Stromal cell of bone marrow (primary cell): ENCODE measurements at places on chromosomes 12 and 14.

GRCh38 chr12:70157099-70157498 is 86.1 kb upstream of the CNOT2 start:
- no peak for DNase-seq

- no peak for DNase-seq
Measured at GRCh38 chr14:38044710-38045109, 163.0 kb upstream of the SSTR1 start.

DNA sequence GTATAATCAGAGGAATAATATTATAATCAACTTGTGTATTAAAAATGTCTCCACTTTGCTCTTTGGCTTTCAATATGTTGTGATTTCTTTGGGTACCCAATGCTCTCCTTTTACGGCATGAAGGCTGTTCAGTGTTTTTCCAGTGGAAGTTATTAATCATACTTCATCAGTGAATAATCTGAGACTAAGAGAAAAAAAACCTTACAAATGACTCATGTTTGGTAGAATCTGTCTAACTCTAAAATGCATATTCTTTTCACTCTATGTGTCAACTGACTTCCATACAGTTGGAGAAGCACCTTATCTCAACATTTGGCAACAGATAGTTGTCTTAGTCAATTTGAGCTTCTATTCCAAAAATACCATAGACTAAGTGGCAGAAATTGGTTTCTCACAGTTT is 82.2 kb downstream of the PTPRO start:
- peak; percentile 65 for DNase-seq

DNA sequence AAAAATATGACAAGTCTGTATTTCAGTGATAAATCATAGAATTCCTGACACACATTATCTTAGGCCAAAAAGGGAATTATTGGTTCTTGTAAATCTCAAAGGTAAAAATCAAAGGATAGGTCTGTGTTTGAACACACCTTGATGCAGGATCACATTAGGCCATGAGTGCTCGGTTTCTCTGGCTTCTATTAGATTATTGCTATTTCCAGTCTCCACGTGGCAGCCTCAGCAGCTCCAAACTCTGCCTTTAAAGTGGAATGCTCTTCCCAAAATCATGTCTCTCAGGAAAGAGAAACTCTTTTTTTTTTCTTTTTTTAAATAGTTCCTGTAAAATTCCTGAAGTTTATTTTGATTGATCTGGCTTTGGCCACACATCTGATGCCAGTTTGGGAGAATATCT is 105.6 kb upstream of the FRMD6 start:
- no peak for DNase-seq

DNA sequence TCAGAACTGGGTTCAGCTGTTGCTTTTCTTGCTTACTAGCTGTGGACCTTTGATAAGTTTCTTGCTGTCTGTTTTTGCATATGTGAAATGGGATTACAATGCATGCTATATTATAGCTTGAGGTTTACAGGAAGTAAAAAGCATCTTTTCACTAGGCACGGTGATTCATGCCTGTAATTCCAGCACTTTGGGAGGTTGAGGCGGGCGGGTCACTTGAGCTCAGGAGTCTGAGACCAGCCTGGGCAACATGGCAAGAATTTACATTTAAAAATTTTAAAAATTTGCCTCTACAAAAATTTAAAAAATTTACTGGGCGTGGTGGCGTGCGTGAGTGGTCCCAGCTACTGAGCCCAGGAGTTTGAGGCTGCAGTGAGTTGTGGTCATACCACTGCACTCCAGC is 42.0 kb downstream of the CALM1 start:
- DNase-seq = no peak

DNA sequence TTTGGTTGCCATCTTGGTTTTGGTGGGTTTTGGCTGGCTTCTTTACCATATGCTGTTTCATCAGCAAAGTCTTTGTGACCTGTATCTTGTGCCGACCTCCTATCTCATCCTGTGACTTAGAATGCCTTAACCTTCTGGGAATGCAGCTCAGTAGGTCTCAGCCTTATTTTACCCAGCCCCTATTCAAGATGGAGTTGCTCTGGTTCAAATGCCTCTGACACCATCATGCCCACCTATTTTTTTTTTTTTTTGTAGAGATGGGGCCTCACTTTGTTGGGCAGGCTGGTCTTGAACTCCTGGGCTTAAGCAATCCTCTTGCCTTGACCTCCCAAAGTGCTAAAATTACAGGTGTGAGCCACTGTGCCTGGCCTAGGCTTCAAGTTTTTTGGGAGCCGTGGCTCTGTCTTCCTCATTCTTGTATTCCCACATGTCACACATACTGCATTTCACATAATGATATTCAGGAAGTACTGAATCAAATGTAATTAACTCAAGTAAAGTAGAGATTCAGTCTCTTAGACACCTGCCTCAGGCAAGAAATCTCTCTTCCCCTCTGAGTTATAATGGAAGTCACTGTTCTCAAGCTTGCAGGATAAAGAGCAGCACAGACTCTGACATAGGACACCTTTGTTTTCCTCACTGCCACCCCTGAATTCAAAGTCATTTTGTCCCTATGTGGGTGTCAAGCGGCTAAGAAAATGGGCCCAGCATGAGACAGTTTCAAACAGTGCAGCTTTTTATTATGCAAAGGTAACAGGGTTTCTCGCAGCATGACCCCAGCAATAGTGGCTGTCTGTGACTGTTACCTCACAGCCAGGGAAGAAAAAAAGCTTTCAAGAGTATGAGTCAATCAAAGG is 159.0 kb downstream of the PTPN11 start:
- DNase-seq = no peak

- DNase-seq = no peak
Measured at GRCh38 chr14:99760817-99761216, 32.4 kb upstream of the EML1 start.

- no peak for DNase-seq
Measured at GRCh38 chr14:70648346-70648745, 6.6 kb downstream of the TTC9 start.

DNA sequence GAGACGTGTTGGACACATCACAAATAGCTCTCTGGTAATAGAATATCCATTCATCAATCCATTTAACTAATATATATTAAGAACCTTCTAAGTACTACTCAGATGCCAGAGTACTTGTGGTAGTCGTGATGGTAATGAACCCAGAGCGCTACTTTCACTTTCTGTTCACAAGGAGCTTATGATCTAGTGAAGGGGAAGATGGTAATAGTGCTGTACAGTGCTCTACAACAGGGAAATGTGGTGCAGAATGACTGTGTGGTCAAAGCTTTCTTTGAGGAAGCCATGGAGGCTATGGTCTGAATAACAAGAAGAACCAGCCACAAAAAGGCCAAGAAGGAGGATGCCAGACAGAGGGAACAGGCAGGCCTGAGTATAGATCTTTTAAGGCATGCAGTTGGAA is 212.0 kb downstream of the PTPRO start:
- DNase-seq = no peak

GRCh38 chr14:66716227-66716626 is 208.3 kb downstream of the GPHN start:
- DNase-seq = no peak

DNA sequence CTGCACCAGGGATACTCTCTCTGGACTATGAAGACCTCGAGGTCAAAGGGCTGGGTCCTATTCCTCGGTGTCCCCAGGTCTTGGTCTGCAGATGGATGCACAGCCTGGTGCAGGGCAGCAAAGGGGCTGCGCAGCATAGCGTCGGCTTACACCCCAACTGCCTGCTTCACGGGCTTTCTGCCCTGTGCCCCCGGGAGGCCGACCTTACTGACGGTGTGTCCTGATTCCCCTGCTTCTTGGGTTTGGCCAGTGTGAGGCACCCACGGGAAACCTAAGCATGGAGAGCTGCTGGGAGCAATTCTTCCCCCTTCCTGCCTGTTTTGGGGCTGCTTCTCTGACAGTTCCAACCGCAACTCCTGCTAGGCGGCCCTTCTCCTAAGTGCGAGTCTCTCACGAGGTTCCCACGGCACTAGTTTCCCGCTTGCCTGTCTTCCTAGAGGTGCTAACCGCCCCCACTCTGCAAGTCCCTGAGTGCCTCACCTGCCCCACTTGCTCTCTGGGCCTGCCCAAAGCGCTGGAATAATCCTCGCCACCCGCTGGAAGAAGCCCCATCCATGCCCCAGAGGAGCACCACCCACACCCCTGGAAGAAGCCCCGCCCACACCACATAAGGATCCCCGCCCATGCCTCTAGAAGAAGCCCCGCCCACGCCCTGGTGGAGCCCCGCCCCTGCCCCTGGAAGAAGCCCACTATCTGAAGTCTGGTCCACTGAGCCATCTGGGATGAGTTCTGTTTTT is 54.0 kb downstream of the PRIMA1 start:
- DNase-seq = no peak

GRCh38 chr14:22460461-22461195 is 128.4 kb downstream of the DAD1 start:
- no peak for DNase-seq

- DNase-seq = no peak
Measured at GRCh38 chr14:89891055-89891454, 63.5 kb downstream of the EFCAB11 start.
